ENCODE measurements at places on chromosomes 6 and 20. TPM values are rescaled to one million over a fixed set of nuclear protein-coding genes. Genes with fewer than 3 reads are reported as not detected.

DNA sequence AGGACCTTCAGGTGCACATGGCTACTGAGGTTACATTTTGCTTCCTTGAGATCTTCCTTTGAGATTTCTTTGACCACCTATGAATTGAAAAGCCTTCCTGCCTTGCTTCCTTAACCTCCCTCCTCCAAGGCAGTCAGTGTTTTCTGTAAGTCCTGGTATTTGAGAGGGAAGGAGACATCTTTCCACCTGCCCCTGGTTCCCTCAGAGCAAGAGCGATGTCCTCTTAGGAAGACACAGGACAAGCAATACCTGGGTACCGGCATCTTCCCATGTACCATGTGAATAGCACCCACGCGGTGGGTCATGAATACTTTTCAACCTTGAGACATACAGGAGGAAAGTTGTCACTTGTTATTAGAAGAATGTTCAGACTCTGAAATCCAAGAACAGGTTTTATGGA, 37.1 kb downstream of the GINS1 start:
- H3K4me3 ChIP-seq: no peak overlapping the region
- no peak overlapping the region for H3K27ac ChIP-seq
- no peaks in the 10 kb centered on the region for H3K4me1 ChIP-seq
- no peaks in the 10 kb centered on the region for H3K36me3 ChIP-seq

DNA sequence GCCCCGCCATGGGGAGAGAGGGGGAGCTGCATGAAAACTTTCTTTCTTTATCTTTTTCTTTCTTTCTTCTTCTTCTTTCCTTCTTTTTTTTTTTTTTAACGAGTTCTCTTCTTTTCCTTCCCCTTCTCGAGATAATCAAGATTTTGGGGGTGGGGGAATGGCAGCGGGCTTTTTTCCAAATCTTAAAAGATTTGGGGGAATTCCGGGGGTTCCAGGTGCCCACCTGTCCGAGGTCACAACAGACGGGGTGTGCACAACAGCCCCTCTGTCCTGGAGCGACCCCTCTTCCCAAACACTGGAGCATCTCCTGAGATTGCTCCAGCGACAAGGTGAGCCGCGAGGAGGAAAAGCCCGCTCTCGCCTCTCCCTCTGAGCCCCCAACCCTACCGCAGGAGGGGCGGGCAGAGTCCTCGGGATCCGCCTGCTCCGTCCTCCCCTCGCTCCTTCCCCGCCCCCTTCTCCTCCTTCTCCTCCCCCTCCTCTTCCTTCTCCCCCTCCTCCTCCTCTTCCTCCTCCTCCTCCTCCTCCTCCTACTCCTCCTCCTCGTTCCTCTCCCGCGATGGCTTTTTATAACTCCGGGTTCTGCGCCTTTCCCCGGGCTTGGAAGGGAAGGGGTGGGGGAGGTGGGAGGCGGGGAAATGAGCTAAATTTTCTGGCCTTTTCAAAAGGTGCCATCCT, 689 bp upstream of the KCNB1 start:
- no peak overlapping the region for H3K27ac ChIP-seq
- H3K4me3 ChIP-seq: no peak overlapping the region
- no peaks in the 10 kb centered on the region for H3K36me3 ChIP-seq
- H3K4me1 ChIP-seq: peaks cover 9% of the 10 kb centered on the region
- H3K27me3 ChIP-seq: peaks cover 44% of the 10 kb centered on the region
- DNase-seq: peak; percentile 13

DNA sequence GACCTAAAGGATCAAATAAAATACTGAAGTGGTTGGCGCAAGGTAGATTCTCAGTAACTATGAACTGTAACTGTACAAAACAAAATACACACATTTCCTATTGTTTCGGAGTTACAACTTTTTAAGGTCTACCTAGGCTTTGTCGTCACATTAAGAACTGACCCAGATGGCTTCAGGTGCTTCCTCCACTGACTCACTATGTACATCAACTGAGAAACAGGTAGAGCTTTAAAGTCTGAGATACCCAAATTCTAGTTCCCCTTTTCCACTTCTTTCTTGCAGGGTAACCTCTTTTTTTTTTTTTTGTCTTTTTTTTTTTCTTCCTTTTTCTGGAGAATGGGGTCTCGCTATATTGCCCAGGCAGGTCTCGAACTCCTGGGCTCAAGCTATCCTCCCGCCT, 5.5 kb downstream of the SNRPB start:
- H3K4me1 ChIP-seq: peaks cover 5% of the 10 kb centered on the region
- DNase-seq: no peak
- H3K27me3 ChIP-seq: no peaks in the 10 kb centered on the region
- H3K27ac ChIP-seq: no peak overlapping the region
- H3K4me3 ChIP-seq: no peak overlapping the region
- no peaks in the 10 kb centered on the region for H3K36me3 ChIP-seq

IMPG1 gene
- 0.44 TPM for total RNA-seq

- no peak for DNase-seq
- no peak overlapping the region for H3K4me3 ChIP-seq
- no peaks in the 10 kb centered on the region for H3K36me3 ChIP-seq
- H3K27ac ChIP-seq: no peak overlapping the region
These were observed 110.5 kb upstream of the CDYL start for GRCh38 chr6:4665489-4666417.

BCAS1 gene
- 9.8 TPM for total RNA-seq

NT5DC1 gene
- 10.3 TPM for total RNA-seq

DNA sequence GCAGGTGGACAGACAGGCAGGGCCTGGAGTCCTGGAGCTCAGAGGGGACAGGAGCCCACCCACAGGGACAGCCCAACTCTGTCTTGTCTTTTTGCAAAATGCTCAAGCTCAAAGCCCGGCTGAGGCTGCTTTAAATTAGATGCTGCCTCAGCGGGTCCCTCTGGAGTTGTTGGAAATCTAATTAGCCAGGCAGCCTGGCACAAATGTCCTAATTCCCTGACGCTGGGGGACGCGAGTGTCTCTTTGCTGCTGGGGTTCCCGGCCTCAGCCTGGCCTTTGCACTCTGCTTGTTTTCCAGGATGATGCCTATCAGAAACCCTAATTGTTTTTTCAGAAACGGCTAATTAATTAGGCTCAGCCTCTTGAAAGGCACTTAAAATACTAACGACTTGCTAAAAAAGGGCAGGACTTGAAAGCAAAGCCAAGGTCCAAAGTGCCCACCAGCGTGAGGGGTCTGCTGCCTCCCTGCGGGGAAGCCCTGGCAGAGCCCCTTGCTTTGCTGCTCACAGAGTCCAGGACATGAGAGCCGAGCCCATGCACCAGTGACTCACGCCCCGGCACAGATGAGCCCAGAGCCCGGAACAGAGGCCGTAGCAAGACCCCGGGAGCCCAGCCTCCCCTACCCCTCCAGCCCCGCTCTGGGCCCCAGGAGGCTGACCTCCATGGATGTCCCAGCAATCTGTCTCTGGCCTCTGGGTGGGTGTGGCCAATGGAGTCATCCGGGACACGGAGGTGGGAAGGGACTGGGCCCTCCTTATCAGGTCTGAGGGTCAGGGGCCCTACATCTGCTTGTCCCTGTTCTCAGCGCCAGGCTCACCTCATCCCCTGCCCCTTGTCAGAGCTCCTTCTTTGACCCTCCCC, 46.0 kb upstream of the BHLHE23 start:
- no peak overlapping the region for H3K27ac ChIP-seq
- no peak overlapping the region for H3K4me3 ChIP-seq
- H3K27me3 ChIP-seq: peaks cover 4% of the 10 kb centered on the region
- no peaks in the 10 kb centered on the region for H3K36me3 ChIP-seq
- H3K4me1 ChIP-seq: no peaks in the 10 kb centered on the region

GRCh38 chr6:43895656-43896328, 125.8 kb downstream of the VEGFA start:
- no peaks in the 10 kb centered on the region for H3K27me3 ChIP-seq
- DNase-seq: no peak
- H3K4me3 ChIP-seq: no peak overlapping the region
- no peak overlapping the region for H3K27ac ChIP-seq
- H3K4me1 ChIP-seq: peaks cover 13% of the 10 kb centered on the region
- no peaks in the 10 kb centered on the region for H3K36me3 ChIP-seq

CNR1 gene
- total RNA-seq: 5.2 TPM

DNA sequence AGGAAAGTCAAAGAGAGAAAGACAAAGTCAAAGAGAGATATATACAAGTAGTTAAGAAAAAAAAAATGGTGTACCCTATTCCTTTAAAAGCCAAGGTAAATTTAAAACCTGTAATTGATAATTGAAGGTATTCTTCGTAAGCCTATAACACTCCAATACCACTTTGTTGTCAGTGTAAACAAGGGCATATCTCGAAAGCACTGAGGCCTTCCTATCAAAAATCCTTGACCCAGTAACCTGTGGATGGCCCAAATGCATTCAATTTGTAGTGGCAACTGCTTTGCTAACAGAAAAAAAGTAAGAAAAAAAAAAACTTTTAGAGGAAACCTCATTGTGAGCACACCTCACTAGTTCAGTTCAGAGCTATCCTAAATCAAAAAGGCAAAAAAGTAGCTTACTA, 39.3 kb upstream of the SAMD3 start:
- H3K27ac ChIP-seq: no peak overlapping the region
- H3K36me3 ChIP-seq: no peaks in the 10 kb centered on the region
- H3K4me1 ChIP-seq: no peaks in the 10 kb centered on the region
- no peak overlapping the region for H3K4me3 ChIP-seq
- DNase-seq: no peak
- no peaks in the 10 kb centered on the region for H3K27me3 ChIP-seq

GRCh38 chr6:132456700-132457143, 55.4 kb upstream of the MOXD1 start:
- H3K4me3 ChIP-seq: no peak overlapping the region
- peak; percentile 7 for DNase-seq
- H3K27me3 ChIP-seq: no peaks in the 10 kb centered on the region
- no peak overlapping the region for H3K27ac ChIP-seq
- no peaks in the 10 kb centered on the region for H3K36me3 ChIP-seq
